HuH-7.5 (cell line): ENCODE measurements at places on chromosomes 5 and 9.

- DNase-seq = no peak
Observed at GRCh38 chr9:78871452-78872331, 574.8 kb downstream of the PSAT1 start.

DNA sequence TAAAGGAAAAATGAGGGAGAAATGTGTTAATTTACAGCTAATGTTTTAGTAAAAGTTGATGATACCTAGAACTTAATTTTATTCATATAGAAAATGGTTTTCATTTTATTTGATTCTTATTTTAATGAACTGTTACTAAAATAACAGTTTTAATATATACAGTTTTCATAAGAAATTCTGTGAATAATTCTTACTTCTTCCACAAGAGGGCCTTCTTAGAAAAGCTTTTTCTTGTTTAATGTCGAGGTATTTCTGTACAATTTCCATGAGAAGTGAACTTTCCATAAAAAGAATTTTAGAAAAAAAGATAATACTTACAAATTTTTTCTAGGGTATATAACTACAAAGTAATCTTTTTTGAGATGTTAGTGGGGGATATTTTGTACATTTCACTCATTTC is 73.9 kb downstream of the KLF9 start:
- no peak for DNase-seq

GRCh38 chr5:167011196-167011595 is 1280.2 kb upstream of the WWC1 start:
- DNase-seq = no peak

GRCh38 chr5:150460781-150461180 is 11.2 kb upstream of the RPS14 start:
- DNase-seq = no peak

GRCh38 chr9:121651295-121652020 is at the start of gene DAB2IP:
DAB2IP (plus strand) TSS chr9:121651634; CDS start chr9:121651776, 142 bp downstream.
- no peak for DNase-seq

DNA sequence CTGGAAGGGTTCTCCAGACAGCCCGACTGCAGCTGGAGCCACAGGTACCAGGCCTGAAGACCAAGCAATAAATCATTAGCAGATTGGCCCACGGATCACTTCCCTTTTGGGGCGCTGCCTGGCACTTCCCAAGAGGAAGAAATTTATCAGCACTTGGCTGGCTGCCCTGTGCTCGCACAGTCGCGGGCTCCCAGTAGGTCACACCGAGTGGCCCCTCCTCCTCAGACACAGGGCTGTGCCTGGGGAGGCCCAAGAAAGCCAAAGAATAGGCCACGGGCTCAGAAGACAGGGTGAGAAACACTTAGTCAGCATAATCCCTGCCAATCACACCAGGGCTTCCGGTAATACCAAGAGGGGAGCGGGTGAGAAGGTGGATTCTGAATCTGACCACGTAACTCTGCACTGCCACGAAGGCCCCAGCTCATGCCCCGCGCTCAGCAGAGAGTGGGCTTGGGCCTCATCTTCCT is 115.7 kb upstream of the MSX2 start:
- DNase-seq = no peak

DNA sequence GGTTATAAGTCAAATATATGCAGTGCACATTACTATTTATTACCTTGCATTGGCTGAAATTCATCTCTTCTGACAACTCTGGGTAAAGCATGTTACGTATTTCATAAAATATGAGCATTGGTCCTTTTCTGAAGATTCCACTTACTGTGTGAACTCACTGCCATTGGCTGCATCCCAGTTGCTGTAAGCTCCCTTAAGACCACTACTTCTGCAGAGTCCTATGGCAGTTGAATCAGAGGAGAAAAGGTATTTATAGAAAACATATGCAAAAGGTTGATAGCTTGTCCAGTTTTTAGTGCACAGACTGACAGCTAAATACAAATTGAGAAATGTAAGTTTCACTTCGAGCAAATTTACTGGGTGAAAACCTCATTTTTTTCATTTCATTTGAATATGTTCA is 394.6 kb upstream of the ARRDC3 start:
- no peak for DNase-seq

DNA sequence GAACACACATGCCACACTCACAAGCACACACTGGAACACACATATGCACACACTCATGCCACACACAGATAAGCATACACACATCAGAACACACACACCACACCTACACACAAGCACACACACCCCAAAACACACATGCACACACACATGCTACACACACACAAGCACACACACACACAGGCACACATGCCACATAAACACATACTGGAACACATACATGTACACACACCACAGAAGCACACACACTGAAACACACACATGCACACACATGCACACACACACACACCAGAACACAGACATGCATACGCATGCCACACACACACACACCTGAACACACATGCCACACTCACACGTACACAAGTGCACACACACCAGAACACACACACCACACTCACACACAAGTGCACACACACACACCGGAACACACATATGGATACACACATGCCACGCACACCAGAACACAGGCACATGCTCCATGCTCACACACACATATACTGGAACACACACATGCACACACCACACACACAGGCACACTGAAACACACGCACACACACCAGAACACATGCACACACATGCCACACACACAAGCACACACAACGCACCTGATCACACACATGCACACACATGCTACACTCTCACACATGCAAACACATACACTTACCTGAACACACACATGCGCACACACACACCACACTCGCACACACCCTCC is 78.0 kb upstream of the IRX4 start:
- DNase-seq = no peak

GRCh38 chr5:140833993-140834392 is at the start of gene PCDHA7:
PCDHA7 (plus strand) TSS chr5:140834269; CDS start chr5:140834384, 115 bp downstream.
- DNase-seq = no peak

DNA sequence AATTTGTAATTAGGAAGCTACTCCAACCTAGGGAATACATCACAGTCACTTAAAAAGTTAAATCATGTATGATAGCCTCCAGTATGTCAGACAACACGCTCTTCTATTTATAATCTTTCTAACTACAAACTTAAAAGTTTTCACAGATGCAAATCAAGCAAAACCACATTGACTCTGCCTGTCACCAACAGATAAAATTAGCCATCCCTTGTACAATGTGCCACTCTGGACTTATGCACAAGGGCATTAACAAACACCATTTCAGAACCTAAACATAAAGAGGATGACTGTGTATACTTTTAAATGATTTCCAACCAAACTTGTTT is 14.7 kb downstream of the ERP44 start:
- DNase-seq = no peak

GRCh38 chr9:121140162-121140561 is 61.5 kb downstream of the RAB14 start:
- no peak for DNase-seq

DNA sequence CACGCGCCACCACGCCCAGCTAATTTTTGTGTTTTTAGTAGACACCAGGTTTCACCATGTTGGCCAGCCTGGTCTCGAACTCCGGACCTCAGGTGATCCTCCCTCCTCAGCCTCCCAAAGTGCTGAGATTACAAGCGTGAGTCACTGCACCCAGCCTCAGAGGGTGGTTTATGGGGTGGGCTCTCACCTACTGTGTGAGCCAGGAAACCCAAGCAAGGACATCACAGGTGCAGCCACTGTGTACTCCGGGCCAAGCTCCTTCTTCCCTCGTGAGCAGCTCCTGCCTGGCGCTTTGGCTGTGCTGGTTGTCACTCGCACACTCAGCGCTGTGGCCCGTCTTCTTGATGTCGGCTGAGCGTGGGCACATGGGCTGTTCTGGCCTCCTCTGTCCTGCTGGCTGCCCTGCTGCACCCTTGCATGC is 70.1 kb downstream of the WNK2 start:
- DNase-seq = no peak

- no peak for DNase-seq
Observed at GRCh38 chr9:105027084-105027483, 99.1 kb upstream of the ABCA1 start.

- DNase-seq = no peak
Observed at GRCh38 chr5:24492229-24492628, 152.5 kb downstream of the CDH10 start.

- peak; percentile 28 for DNase-seq
Observed at GRCh38 chr5:62720031-62720441, 141.4 kb downstream of the LRRC70 start.

DNA sequence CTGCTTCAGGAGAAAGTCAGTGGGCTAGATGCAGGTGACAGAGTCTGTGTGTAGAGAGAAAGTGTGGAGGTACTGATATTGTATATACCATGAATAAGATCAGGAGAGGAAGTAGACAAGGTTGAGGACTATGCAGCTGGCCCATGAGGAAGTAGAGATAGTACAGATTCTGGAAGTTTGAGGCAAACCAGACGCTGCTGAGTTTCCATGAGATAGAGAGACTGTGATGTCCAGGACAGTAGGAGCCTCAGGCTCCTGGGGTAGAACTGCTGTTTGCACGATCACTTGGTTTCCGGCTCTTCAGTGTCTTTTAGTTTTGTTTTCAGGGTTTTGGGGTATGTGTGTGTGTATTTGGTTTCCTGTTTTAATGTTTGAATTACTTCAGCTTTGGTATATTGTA is 13.6 kb downstream of the OTULINL start:
- no peak for DNase-seq

GRCh38 chr5:76305775-76306174 is 97.3 kb upstream of the IQGAP2 start:
- no peak for DNase-seq

DNA sequence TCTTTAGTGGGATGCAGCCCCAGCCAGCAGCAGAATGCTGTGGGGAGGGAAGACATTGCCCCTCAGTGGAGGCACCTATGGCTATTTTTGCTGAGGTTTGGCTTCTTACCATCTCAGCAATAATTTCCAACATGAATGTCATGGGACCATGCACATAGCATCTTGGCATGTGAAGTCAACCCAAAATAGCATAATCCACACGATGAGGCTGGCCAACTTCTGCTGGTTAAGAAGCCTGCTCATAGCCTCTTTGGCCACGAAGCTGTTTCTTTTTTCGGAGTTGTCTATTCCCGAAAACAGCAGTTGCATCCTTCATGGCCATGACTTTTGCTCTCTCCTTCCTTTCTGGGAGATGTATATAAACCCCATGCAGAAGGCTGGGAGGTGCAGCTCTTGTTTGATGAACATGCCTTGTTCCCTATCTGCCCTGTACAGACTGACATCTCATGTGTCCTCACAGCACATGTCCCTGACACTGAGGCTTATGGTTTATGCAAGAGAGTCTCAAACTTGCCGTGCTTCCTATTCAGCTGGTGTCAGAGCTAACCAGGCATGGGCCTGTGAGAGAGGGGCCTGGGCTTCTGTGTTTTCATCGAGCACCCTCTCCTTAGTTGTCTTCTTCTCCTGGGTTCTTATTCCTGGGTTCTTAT is 45.3 kb downstream of the SYK start:
- no peak for DNase-seq

DNA sequence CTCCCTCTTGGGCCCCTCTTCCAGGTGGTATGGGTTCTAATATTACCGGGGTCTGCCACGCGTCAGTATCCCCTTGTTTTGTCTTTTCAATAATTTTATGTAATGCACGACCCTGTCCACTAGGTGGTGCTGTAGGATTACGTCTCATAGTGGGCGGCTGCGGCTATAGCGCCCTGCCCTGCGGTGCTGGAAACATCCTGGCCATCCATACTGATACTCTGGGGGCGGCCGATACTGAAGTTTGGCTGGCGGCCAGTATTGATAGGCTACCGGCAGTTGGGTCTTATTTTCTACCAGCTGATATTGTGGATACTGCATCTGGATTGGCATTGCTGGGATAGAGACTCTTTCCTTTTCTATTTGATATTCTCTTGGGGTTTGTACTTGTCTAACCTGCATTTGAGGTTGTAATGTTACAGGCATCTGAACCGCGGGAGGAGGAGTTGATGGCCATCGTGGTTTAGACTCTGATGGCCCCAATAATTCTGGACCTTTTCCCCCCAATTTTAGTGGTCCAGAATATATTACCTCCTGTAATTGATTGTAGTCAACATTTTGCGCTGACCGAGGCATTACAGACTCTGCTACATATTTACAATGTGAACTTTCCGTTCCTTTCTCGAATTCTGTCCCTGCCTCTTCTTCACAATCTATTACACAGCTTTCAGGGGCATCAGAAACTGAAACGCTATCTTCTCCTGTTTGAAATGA is 3.3 kb upstream of the TMEM141 start:
- peak; percentile 79 for DNase-seq

DNA sequence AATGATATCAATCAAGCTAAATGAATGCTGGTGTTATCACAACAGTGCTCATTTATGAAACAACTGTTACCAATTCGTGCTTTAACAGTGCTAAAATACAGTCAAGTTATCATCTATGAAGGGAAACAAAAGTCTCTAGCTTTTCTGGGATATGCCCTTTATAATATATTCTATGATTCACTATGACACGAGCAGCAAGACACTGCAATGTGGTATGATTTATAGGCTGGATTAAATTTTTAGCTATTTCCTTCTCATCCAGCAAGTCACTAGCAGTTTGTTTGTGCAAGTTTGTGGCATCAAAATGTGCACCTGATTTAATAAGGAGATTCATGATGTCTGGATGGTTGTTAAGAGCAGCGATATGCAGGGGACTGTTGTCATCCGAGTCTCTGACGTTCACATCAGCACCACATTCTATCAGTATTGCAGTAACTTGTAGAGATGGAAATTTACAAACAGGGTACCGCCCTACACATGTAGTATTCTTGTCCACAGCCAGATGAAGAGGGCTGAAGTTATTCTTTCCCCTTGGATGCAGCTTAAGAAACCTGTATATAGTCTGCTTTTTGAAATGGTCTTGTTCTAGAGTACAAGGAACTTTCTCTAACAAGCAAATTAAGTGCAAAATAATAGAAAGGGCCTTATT is 20.3 kb downstream of the FEM1C start:
- no peak for DNase-seq

DNA sequence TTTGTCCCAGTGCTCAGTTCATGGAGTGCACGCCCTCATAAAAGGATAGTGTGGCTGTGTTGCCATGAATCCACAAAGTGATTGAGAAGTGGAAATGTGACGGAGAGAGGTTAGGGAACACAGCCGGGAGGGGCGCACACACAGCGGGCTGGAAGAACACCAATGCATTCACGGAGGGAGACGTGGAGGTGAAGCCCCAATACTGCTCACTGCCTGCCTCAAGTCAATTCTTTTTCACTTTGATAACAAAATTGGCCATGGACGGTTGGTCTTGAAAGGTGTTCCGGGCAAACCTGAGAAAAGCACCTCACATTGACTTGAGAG is 424.1 kb downstream of the MED10 start:
- no peak for DNase-seq

DNA sequence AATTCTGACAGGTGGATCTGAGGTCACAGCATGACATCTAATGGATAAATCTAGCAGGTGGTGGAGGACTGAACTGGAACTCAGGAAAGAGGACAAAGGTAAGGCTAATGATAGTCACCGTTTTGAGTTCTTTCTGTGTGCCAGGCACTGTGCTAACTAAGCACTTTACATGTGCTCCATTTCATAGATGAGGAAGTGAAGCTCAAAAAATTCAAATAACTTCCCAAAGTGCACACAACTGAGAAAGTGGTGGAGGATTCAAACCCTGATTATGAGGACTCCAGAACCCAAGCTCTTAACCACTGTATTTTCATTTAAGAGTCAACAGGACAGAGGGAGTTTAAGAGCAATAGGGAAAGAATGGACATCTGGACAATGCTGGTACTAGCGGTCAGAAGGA is 7.1 kb upstream of the DELE1 start:
- no peak for DNase-seq

GRCh38 chr9:121503444-121503843 is 3.8 kb upstream of the GGTA1 start:
- no peak for DNase-seq

- DNase-seq = no peak
Observed at GRCh38 chr5:143386725-143387124, 16.8 kb downstream of the NR3C1 start.
